Fibroblast of pulmonary artery (primary cell): ENCODE measurements at places on chromosomes 4 and X.

DNA sequence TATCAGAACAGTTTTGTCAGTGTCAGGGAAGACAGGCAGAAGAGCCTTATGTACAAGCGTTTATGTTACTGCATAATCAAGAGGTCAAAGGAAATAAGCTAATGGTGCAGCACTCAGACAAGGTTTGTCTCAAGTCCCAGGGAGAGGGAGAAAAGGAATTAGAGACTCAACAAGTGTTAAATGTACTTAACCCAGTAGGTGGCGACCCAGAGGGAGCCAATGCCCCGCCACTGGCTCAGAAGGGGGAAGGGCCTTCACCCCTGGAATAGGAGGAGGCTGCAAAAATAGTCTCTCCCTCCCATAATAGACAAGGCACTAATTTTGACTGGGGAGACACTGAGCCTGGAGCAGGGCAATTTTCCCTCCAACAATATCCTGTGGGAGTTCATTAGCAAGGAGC lies 14.1 kb upstream of the PAPSS1 start:
- no peak for DNase-seq

GRCh38 chr4:123524958-123525628 lies 128.5 kb downstream of the SPRY1 start:
- no peak for DNase-seq

GRCh38 chrX:130746709-130747342 lies 156.2 kb downstream of the ENOX2 start:
- peak; percentile 32 for DNase-seq

GRCh38 chr4:115042496-115042895 lies 70.9 kb downstream of the NDST4 start:
- DNase-seq: no peak

DNA sequence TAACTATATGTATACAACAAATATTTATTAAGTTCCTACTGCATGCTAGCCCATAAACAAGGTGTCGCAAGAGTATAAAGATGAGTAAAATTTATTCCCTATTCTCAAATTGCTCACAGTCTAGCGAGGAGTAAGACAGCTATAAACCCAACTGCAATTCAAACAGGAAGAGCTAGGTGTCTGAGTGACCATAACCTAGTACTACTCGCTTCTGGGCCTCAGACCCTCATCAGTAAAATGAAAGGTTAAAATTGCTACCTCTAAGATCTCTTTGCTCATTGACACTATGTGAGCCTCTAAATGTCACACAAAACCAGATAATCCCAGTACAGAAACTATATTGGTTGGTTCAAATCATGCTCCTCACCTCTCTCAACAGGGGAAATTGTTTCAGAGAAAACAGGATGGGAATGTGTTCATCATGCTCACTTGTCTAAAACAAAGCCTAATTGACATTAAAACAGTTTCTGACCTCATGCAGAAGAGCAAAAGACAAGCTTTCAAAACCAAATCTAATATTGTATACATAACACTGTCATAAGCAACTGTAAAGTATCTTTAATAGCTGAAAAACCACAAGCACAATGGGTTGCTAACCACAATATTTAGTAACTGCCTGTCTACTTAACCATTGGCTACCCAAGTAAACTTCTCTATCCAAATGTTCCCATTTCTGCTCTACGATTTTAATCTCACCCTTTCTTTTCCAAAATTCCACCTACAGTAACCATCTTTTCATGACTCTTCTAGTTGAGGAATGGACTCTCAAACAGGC lies 264.6 kb upstream of the FMR1 start:
- DNase-seq: no peak

DNA sequence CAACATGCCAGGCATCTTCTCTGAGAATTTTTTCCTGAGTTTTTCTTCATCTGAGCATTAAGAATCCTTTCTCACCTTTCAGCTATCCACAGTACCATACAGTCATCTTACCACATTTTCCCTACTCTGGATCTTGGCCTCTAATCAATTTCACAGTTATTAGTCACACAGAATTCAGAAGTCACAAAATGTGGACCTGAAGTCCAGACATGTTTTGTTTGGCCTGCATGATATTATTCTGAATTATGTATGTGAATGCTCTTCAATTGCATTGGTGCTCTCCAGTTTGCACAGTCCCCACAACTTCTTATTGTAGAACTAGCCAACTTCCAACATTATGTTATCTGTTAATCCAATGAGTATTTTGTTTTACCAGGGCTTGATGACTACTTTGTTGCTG lies 102.3 kb upstream of the GRIA3 start:
- DNase-seq: no peak

DNA sequence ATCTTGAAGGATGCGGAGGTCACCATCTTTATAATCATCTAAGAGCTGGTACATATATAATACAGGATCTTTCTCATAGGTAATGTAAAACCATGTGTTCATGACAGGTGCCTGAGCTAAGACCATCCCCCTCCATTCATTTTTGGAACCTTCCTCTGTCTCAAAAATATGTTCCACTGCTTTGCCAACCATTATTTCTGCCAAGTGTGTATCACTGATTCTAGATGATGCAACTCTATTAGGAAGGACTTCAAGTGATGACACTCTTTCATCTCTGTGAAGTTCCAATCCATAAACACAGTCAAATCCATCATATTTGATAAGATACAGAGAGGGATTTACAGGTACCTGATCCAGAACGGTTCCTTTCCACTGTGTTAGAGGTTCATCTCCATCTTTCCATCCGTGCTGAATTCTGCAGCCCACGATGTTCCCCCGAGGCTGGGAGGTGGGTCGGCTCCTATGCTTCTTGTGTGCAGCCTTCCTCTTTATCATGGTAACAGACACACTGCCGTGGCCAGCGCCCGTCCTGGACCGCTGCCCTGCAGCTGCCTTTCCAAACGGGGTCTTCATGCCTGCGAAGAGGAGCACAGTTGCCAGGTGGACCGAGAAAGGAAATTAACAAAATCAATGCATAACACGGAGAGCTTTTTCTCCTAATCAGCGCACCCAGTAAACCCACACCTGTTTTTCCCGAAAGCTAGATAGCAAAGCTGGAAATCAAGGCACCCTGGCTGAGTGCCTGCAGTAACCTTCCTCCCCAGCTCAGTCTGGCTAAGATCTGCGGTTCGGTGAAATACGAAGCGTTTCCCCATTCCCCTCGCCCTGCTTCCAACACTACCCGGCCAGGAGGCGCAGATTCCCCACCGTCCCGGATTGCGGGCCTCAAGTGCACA lies 718 bp downstream of the SPIN3 start:
- DNase-seq: no peak

DNA sequence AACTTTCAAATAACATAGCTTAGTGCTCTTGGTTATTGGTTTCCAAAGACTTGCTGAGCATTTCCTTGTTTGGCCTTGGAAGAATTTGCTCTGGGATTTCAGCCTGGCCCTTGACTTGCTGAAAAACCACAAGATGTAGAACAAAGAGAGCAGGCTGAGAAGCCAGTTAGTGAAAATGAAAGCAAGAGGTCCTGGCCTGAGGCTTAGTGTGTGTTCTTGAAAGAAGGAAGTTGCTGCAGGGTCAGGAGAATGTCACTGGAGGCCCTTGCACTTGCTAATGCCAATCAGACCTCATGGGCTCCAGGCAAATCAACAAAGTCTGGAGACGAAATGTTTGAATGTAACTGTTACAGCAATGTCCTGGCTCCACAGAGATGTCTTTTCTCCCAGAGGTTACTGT lies 79.4 kb downstream of the SYNPO2 start:
- DNase-seq: peak; percentile 92

GRCh38 chr4:79862821-79863220 lies 210.2 kb downstream of the ANTXR2 start:
- no peak for DNase-seq

GRCh38 chrX:119721487-119721886 lies 28.5 kb upstream of the SEPTIN6 start:
- DNase-seq: no peak

DNA sequence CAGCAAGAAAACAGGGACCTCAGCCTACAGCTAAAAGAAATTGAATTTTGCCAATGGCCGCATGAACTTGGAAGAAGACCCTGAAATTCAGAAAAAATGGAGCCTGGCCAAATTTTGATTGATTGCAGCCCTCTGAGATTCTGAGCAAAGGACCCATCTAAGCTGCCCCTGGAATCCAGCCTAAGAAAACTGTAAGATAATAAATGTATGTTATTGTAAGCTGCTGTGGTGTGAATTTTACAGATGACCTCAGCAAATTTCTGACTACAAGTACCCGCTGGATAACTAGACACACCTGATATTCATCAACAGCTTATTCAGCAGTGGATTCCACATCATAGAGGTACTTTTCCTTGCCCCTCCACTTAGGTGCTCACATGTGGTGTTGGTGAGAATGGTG lies 119.5 kb upstream of the EPHA5 start:
- no peak for DNase-seq

- no peak for DNase-seq
Observed at GRCh38 chr4:168781341-168781740, 228.7 kb downstream of the CBR4 start.

GRCh38 chr4:156176896-156177295 lies 223.2 kb upstream of the CTSO start:
- no peak for DNase-seq

DNA sequence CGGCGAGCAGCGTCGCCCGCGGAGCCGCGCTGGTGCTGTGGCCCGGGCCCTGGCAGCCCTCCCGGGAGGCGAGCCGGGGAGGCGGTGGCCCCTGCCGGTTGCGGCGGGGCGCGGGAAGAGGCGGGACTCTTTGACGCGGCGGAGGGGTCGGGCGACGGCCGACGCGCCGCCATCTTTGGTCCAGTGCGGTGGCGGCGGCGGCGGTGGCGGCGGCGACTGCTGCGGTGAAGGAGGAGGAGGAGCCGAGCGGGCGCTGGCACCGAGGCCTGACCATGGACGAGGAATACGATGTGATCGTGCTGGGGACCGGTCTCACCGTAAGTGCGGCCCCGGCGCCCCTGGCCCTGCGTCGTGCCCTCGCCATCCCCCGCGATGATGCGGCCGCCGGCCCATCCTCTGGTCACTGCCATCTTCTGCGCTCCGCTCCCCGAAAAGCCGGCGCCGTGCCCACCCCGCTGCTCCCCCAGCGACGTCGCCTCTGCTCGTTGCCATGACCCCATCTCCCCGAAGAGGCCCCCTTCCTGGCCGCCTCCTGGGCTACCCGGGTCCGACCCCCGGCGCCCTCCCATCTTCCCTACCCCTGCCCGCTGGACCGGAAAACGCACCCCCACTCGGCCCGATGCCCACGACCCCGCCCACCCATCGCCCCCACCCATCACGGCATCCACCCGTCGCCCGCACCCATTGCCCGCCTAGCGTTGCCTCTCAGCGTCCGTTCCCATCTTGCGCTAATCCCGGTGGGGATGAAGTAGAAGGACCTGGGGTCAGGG lies at the start of gene GDI1:
GDI1 (plus strand) TSS at position 172 of the 770 bp plus-strand sequence; CDS start at position 273, 101 bp downstream.
- peak; percentile 40 for DNase-seq

DNA sequence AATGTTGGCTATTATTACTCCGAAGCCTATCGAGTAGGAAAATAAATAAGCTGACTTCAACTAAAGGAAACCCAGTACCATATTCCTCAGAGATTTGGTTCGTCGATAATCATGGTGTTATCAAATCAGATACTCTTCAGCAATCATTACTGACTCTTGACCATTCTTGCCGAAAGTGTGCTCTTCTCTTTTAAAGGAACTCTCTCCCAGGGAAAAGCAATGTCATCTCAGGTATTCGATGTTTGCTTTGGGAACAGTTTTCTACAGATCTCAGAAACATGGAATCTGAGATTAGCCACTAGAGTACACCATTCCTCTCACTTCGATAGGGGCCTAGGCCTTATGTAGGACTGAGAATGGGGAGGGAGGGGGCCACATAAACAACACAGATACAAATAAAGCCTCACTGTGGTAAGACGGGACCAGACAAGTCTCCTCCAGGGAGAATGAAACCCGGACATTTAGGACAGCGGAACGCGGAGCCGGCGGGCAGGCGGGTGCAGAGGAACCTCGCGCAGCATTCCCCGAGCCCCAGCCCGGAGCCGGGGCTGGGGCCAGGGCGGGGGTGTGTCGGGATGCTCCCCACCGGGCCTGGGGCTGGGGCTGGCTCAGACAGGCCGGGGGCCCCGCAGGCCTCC lies 581 bp downstream of the DNAJB14 start:
- peak; percentile 29 for DNase-seq

DNA sequence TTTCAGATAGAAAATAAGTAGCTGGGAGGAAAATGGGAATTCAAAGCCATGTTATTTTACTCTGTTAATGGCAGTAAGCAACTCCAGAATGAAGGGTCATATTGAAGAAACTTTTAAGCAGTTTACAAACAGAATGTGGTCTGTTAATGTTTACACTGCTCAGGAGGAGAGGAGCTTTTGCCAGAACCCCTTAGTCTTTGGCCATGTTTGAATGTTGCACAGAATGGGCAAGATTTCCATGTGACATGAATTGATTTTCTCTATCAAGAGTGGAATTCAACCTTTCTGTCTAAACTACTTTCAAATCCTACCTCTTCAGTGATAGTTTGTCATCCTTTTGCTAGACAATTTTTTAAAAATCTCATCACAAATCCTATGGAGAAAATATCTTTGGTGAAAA lies 115.8 kb upstream of the DGKK start:
- no peak for DNase-seq

DNA sequence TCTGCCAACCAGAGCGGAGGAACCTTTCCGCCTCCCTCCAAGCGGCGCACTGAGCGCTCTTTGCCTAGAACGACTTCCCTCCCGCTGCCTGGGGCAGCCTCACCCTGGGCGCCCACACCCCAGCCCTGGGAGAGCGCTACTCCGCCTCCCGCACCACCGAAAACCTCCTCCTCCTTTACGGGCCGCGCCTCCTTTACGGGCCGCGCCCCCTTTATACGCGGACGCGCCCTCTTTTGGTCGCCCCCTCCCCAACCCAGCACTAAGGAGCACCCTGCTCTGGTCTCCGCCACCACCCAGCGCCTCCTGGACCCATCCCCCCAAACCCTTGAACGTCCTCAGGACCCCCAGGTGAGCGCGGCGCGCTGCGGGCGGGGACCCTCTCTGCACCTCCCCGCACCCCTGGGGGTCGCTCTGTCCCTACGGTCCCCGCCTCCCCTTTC lies 586 bp upstream of the NSG1 start:
- peak; percentile 48 for DNase-seq

GRCh38 chrX:129813662-129814368 lies 29.9 kb downstream of the ZDHHC9 start:
- DNase-seq: no peak

- DNase-seq: peak; percentile 23
Observed at GRCh38 chr4:106095408-106095807, 200.1 kb downstream of the NPNT start.

DNA sequence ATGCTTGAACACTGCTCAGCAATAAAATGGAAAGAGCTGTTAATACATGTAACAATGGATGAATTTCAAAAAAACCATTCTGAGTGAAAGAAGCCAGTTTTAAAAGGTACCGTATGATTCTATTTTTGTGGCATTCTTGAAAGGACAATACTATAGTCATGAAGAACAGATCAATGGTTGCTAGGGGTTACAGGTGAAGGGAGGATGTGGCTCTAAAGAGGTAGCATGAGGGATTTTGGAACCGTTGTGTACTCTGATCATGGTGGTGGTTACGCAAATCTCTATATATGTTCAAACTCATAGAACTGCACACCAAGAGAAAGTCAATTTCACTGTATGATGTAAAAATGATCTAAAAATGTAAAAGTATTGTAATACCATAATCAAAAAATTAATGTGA lies 40.0 kb upstream of the CTAG2 start:
- no peak for DNase-seq
